ENCODE measurements at places on chromosomes 2 and 18.
A peak's percentile ranks its signal among the peaks of the same experiment; 100 is the strongest.

GRCh38 chr2:63737081-63737751, 104.5 kb upstream of the UGP2 start:
- no peak for DNase-seq

DNA sequence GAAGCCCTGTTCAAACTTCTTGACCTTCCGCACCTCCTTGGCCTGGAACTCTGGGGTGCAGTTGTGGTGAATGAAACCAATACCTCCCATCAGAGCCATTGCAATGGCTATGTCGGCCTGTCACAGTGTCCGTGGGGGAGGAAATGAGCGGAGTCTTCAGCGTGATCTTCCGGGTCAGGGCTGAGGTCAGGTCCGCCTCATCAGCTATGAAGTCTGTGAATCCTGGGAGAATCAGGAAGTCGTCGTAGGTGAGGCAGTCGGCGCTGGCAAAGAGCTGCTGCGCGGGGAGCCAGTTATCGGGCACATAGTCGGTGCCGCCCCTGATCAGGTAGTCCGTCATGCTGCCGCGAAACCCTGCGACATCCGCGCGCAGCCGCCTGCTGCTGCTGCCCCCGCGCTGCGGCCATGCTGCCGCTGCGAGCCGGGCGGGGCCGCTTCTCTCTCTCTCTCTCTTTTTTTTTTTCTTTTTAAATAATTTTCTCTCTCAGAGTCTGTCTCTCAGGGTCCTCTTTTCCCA, 154.1 kb upstream of the ZSWIM2 start:
- no peak for DNase-seq

- no peak for DNase-seq
Measured at GRCh38 chr2:11390399-11390658, 45.9 kb upstream of the ROCK2 start.

DNA sequence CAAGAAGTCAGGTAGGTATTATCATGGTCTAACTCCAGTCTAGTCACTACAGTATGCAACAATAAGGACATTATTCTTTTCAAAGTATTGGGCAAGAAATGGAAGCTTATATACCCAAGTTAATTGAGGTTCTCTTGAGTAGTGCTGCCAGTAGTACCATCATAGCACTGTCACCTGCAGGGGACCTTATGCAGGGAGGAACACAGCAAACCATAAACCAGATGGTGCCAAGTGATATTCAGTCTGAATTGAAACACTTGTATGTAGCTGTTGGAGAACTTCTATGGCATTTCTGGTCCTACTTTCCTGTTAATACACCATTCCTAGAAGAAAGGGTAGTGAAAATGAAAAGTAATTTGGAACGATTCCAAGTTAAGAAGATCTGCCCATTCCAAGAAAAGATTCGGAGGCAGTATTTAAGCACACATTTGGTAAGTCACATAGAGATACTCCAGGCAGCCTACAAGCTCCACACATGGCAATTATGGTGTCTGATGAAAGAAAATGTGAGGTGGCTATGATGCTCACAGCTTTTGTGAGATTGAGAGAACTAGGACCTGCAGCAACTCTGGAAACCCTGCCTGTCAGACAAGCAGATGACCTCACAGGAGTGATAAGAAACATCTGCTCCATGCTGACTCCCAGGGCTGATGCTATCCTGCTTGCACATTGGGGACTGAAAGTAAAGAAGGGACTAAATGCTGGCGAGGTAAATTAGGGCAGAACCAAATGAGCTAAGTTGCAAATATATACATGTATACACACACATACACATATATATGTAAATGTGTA, 174.7 kb downstream of the MC4R start:
- no peak for DNase-seq

- DNase-seq, result no peak
Measured at GRCh38 chr2:143891879-143892308, 628.0 kb downstream of the ZEB2 start.

- no peak for DNase-seq
Measured at GRCh38 chr2:141968433-141968832, 162.4 kb downstream of the LRP1B start.

- DNase-seq, result no peak
Measured at GRCh38 chr2:223542501-223542900, 59.7 kb downstream of the SCG2 start.

GRCh38 chr2:28002181-28002580, 111.7 kb downstream of the BABAM2 start:
- DNase-seq, result no peak

- DNase-seq, result no peak
Measured at GRCh38 chr2:237201461-237202287, 116.0 kb downstream of the COPS8 start.

DNA sequence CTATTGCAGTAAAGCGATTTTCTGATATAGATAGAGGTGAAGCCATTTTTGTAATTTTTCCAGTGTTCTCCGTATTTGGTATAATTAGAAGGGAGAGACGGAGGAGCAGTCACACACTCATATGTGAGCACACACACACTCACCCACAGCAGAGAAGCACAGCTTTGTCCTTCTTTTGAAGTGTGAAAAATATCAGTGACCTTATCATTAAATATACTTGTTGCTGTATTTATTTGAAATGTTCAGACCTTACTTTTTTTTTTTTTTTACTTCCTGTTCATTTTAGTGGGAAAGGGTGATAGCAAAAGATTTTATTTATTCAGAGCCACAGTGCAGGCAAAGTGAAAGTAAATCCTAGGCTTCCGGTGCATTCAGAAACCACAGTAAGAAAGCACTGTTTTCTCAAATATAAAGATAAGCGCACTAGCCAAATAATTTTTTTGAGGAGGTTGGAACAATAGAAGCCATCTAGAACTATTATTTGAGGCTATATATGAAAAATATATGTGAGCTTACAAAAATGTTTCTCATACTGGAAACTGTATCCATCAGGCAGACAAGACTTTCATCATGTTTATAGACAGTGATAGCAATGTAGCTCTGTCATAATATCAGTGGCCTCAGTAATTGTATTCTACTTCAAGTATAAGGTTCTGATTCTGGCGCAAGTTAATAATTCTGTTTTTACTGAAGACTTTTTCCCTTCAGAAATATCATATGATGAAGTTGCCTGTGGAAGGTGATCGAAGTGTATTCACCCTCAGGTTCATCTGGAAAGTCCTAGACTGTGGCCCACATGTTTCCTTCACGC, 37.2 kb downstream of the TSHZ1 start:
- no peak for DNase-seq

DNA sequence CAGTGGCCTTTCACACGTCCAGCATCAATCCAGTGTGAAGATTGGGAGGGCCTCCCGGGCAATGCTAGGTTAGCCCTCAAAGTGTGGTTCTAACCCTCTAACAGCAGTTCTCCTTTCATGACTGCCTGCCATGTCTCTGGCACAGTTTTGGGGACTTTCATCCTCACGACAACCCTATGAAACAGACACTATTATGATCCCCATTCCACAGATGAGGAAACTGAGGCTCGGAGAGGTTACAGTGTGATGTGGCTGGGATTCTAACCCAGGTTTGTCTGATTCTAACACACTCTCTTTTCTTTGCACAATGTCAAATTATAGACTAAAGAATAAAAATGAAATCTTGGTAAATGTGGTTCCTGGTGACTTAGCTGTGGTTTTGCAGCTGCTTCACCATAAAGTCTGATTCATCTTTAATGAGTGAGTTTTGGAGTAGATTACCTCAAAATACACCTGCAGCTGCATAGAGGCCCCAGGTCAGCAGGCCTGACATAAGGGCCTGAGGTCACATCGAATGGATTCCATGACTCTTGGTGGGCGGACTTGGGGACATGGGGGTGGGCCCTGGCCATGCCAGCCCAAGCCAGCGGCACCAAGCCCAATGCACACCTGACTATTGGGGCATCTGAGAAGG, 214.4 kb downstream of the GLI2 start:
- DNase-seq, result no peak

DNA sequence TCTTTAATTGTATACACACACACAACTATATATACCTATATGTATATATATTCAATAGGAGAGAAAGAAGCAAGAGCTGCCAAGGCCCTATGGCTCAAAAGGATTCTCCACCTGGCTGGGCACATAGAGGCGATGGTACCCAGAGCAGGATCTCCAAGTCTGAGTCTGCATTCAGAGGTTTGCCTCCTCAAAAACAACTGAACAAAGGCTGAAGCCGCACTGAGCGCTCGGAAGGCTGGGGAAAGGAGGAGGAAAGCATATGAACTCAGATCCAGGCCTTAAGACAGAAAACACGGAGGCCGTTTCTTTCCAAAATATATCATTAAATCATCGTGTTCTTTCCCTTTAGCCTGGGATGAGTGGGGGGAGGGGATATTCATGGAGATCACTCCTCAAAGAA, 3.6 kb downstream of the HOXD12 start:
- DNase-seq, result no peak

DNA sequence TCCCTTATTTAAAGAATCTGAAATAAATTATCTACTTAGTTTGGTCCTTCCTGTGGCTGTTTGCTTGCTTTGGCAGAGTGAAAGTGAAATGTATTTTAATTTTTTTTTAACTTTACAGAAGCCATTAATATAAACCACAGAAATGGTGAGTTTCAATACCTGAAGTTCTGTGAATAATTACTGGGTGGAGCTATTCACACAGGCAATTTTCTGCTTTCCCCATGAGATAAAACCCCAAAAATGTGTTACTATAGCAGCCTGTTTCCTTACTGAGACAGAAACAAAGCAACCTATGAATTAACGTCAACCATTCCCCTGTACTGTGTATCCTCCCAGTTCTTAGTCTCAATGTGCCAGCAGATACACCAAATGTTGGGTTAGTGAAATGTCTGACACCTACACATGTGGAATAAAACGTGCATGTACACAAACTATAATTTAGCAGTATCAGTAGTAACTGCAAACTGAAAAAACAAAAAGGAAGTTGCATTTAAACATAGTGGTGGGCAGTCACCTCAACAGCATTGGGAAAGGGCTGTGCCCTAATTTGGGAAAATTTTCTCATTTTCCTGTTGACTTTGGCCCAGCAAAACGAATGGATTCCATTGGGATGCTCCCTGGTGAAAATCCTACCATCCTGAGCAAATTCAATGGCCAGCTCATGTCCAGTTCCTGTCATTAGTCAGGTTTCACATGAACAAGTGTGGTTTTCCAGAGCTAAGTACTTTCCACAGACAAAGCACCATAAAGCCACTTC, 73.1 kb upstream of the RMDN2 start:
- no peak for DNase-seq

DNA sequence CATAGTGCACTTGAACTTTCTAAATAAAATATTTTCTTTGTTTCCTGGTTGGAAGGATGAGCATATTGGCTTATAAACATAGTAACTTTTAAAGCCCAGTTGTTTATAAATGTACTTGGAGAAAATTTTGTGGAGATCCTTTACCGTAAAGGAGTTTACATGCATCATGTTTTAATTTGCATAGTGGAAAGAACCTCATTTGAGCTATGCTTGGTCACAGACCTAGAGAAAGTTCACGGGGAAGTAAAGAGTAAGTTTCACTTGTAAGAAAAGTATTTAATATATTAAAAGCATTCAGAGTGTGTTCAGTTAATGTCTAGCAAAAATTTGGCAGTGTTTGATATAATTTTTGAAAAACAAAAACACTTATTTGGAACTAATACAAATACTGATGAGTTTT, 45.3 kb downstream of the PIKFYVE start:
- DNase-seq, result no peak

- peak; percentile 99 for DNase-seq
Measured at GRCh38 chr2:61017556-61018317, at the start of the genes PEX13 and PUS10. PEX13 (plus strand) TSS chr2:61017720; CDS start chr2:61017760, 40 bp downstream. PUS10 (minus strand) TSS chr2:61018255; CDS start chr2:61011890, 6,365 bp downstream.

DNA sequence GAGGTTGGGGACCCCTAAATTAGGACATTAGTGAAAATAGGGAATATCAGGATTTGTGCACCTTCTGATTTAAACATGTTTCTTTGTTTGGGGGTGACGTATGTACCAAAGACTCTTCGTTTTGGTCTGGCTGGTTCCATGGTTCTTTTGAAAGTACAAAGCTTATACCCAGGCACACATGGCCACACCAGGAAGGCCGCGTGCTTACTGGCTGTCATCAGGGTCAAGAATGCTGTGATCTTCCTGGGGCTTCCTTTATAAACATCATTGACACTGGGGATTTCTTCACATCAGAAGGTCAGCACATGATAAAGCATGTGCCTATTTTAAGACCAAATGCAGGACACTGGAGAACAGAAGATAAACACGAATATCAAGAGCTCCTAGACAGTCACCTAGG, 230.6 kb upstream of the ID2 start:
- no peak for DNase-seq

DNA sequence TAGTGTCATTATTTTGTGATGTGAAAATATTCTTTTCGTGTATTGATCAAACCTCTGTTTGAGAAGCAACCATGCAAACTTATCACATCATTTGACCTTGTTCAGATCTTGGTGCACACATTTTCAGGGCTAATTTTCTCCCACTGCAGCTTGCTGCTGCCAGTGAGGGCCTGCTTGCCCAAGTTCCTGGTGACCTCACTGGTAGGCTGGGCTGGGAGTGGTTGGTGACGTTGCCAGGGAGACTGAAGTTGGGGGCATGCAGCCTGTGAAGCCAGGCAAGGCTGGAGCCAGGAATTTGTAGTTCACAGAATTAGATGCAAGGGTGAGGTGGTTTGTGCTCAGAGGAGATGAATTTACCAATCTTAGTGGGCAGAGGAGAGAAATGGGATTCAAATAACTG, 38.5 kb downstream of the PARD3B start:
- DNase-seq, result no peak

DNA sequence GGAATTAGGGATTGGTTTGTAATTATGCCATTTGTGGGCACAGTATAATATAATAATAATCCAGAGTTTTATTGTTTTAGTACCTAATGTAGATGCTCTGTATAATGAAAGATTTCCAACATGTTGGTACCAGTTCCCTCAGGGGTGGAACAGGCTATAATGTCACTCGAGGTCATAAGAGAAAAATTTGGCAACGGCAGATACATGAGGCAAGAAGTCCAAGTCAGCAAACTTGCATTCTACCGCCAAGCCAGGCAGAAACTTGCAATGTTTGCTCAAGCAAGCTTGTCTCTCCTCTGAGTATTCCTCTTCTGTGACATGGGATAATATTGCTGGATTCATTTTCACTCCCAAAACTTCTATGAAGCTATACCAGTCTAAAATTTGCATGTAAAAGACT, 520.0 kb upstream of the SALL3 start:
- no peak for DNase-seq

GRCh38 chr2:39109537-39109936, 11.3 kb downstream of the SOS1 start:
- DNase-seq, result no peak

DNA sequence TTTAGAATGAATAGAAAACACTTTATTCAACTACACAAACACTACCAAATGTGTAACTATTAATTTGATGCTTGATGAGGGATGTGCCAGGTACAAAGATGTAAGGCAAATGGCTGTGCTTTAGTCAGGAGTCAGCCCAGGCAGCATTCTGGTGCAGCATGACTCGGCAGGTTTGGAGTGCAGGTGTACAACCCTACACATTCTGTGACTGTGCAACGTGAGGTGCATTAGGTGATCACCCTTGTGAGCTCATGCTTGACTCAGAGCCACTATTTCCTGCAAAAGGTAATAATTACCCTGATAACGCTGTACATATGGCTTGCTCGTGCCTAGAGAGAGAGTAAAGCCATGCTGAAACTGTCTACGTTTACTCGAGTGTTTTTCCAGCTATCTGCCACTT, 288.7 kb upstream of the DSEL start:
- no peak for DNase-seq
